ENCODE measurements at places on chromosomes 12 and 14.

- no peak for DNase-seq
Observed at GRCh38 chr14:102776761-102777710, at the start of gene TRAF3. TSS of gene TRAF3 (plus strand) at chr14:102777449. CDS start at chr14:102870202, 92,753 bp downstream.

GRCh38 chr14:76775695-76776427, 14.6 kb downstream of the VASH1 start:
- no peak for DNase-seq

GRCh38 chr12:72275526-72275925, 3.4 kb downstream of the TRHDE start:
- no peak for DNase-seq

DNA sequence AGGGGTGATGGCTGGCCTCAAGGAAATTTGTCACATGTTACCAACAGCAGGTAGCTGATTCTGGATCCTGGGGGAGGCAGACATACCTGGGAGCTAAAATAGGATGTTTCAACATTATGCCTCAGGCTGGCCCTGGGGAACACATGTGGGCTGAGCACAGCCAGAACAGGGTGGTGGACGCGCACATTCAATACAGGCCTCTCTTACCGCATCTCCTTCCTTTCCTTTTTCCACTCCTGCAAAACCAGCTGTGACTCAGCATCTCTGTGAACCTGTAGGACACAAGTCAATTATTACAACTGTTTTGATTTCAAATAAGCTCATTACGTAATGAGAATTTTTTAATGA, 61.0 kb downstream of the NT5DC3 start:
- DNase-seq: no peak

- DNase-seq: no peak
Observed at GRCh38 chr14:68244262-68244980, 424.8 kb downstream of the RAD51B start.

DNA sequence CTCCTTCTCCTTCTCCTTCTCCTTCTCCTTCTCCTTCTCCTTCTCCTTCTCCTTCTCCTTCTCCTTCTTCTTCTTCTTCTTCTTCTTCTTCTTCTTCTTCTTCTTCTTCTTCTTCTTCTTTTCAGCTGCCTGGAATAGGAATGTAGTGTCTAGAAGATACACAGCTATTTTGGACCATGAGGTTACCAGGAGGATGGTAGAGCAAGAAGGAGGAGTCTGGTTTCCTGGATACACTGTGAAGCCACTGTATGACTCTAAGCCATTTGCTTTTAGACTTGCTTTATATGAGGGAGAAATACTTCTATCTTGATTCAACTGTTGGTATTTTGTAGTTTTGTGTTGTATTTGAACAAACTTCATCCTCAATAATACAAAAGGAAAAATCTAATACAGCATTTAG, 3.0 kb upstream of the MYBPC1 start:
- no peak for DNase-seq

- no peak for DNase-seq
Observed at GRCh38 chr12:131105351-131105735, 151.6 kb downstream of the ADGRD1 start.
